Renal cortical epithelial cell (primary cell): ENCODE measurements at places on chromosomes 3 and 15.
A peak's percentile ranks its signal among the peaks of the same experiment; 100 is the strongest.

- peak; percentile 70 for DNase-seq
Observed at GRCh38 chr3:188111002-188111584, 42.9 kb upstream of the LPP start.

DNA sequence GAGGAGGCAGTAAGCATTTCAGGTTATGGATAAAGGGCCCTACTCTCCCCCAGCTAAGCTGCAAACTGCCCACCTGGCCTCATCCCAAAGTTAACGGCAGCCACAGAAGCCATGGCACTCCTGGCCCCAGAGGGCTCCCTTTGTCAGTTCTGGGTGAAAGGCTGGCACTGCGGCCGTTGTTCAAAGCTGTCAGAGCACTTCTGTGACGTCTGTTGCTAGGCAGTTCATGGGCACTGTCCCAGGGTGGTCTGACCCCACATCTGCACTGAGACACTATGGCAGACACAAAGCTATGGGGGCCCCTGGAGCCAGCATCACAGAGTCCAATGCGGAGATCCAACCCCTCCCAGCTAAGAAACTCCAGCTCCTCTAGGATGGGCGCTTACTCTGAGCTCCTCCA lies 30.0 kb downstream of the TLE3 start:
- no peak for DNase-seq

DNA sequence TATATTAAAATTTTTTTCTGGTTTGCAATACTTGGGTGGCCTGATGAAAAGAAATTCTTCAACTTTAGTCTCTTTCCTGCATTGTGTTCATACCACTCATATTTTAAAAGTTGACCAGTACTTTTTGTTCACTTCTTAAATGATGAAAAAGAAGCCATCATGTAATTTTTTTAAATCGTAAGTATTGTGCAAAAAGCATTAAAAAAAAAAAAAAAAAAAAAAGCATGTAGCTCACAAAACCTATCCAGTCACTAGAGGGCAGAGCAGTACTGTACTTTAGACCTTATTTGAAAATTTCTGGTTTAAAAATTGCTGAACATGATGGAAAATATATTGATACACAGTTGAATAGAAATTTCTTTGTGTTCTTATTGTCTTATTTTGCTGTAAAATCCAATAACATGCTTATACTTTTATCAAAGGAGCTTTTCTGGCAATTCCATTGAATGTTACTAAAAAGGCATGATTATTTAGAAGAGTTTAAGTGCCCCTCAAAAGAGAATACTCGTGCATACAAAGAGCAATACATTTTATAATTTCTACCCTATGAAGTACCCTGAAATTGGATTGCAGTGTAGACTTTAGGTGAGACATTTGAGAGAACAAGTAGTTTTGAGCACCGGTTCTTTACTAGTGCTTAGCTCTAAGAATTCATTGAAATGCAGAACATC lies 137.7 kb downstream of the BBX start:
- peak; percentile 53 for DNase-seq

DNA sequence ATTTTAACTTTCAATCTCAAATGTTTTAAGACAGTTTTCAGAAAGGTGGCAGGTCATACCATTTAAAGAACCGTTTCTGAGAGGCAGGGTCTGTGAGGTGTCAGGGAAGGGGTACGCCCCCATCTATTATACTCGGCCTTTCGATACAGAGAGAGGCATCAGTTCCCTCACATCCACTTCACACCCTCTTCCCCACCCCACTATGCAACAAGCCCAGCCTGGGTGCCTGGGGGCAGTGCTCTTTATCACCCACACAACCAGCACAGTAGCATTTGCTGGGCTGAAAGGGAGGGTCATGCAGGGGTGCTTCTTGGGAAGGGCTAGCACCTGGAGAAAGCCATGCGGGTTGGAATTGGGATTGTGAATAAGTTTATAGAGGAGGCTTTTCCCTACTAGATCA lies 56.0 kb upstream of the KCNMB2 start:
- DNase-seq: no peak

DNA sequence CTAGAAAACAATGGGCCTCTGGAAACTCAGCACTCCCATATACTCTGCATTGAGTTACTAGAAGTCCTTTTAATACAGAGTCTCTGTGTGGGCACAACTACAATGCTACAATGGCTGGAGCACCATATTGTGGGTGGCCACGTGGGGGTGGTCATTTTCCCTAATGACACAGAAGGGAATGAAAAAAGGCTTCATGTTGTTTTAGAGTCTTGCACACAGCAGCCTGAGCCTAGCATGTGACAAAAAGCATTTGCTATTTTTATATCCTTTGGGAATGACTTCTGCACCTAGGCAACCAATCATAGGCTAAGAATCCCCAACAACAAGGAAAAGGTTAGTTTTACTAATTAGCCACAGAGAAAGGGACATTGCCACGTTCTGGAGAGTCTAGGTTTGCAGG lies 120.6 kb downstream of the PPM1L start:
- no peak for DNase-seq

DNA sequence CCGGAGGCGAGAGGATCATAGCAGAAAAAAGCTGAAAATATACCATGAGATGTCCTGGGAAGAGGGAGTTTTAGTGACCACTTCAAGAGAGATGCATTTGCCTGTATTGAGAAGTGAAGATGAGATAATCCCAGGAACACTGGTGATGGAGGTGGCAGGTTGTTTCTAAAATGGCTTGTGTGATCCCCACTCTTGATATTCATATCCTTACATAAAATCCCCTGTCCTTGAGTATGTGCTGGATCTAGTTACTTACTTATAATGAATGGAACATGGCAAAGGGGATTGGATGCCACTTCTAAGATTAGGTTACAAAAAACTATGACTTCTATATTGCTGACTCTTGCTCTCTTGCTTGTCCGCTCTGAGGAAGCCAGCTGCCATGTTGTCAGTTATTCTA lies 22.1 kb downstream of the HDGFL3 start:
- no peak for DNase-seq

GRCh38 chr3:134446800-134447199 lies 39.0 kb downstream of the ANAPC13 start:
- DNase-seq: peak; percentile 29

- DNase-seq: no peak
Observed at GRCh38 chr15:92932946-92933649, 33.0 kb downstream of the CHD2 start.

DNA sequence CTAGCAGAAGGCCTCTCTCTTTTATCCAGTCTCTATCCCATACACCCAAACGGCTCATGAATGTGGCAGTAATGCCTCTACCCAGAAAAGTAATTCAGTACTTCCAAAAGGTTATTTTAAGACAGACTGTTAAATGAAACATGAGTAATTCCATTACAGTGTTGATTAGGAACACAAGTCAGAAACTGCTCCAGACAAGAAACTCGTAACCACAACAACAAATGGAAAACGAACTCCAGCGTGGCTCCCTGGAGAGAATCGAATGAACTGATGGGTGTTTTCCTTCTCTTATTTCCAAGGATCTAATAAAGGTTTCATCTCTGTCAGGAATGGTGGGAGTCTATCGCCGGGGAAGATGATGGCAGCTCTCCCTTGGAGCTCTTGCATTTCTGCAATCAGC lies 228.4 kb downstream of the MAGI1 start:
- no peak for DNase-seq

DNA sequence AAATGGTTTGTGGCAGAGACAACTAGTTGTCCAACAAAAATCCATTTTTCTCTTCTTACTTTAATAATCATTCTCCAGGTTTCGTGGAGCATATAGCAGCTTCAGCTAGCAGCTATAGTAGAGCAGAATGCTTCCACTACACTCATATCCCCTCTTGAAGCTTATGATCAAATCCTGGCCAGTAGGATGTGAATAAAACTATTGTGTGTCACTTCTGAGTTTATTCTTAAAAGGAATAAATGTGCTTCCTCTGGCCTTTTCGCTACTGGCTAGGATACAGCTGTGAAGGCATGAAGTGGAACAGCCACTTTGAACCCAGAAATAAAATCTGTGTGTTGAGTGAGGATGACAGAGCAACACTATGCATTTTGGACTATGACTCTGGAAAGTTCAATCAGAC lies 7.8 kb upstream of the CPOX start:
- DNase-seq: no peak

DNA sequence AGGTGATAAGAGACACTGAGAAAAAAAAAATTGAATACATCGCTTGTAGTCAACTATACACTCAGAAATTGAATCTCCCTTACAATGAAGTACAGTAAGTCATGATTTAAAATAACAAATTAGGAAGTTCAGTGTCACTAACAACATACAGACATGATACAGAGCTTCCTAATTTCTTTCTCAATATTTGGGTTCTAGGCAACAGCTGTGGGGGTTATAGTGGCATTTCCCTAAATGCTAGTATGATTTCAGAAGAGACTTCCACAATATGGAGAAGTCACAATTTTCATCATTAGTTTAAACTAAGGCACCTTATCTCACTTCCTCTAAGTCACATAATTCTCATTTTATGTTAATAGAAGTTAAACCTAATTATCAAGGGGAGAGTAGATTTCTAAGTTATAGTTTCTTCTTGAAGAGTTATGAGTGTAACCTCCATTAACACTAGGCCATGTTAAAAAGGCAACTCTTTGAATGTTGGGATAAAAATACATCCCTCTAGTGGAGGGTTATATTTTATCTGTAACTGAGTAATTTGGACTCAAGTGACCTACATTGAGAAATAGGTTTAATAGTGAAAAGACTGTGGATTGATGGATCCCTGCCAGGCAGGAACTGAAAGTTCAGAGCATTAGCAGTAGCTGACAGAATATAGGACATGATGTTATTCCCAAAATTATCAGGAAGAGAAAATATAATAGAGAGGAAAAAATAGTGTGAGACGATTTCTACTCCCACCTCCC lies 286.0 kb upstream of the SUCLG2 start:
- DNase-seq: peak; percentile 76

DNA sequence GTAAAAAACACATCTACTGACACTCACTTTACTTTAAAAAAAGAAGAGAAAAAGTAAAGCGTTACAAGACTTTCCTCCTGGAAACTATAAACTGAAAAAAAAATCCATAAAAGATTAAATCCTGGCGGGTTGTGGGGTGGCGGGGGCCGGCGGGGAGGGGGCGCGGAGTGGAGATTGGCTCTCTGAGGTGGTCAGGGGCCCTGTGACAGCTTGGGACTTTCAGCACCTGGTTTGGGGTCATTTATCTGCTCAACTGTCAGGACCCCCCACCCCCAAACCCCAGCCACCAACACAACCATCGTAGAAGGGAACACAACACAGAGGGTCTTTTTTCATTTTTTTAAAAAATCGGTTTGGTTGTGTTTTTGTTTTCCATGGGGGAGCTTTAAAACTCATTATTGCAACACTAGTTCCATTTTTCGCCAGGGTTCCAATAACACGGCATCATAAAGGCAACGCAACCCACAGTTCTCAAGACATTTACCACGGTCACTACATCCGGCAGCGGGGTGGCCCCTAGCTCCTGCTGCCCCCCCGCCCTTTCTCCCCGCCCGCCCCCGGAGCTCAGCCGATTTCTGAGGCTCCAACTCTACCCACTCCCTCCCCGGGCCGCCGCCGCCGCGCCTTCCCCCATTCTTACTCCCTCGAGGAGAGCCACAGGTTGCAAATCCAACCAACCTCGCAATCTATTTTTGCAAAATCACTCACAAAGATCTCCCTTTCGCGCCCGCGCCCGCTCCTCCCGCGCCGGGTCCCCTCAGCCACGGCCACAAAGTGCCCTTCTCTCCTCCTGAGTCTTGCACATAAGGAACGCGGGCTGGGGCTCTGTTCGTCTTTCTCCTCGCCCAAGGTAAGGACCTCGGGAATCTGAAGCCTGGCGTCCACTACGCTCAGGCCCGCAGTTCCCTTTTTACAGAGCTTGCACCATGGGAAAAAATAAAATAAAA lies 1.8 kb downstream of the BCL6 start:
- no peak for DNase-seq

DNA sequence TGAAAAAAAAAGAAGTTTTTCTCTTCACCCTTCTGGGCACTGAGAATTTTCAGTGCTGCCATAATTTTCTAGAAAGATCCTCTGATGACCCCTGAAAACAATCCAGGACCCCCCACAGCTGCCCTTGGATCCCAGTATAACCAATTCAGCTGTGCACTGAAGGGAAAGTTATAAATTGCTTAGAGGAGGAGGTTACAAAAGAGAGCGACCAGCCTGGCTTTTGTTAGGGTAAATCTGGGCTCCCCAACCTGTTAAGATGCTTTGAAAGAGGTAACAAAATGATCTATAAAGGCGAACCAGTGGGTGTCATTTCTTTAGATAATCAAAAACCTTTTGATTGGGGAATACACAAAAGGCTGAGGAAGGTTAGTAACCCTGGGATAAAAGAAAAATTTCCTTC lies 407.9 kb upstream of the ATP11B start:
- DNase-seq: no peak

DNA sequence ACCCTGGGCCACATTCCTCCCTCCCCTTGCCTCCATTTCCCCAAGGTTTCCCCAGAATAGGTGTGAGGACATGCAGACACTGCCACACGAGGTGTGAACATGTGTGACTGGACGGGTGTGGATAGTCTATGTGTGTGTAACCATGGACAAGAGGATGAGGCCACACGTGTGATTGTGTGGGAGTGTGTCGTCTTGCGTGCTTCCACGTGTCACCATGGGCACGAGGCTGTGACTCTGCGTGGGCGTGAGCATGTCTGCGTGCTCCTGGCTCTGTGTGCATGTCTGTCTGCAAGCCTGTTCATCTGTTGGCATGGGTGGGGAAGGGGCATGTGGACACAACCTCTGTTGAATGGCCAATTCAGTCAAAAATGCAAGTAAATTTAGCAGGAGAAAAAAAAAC lies 6.2 kb upstream of the MYL3 start:
- DNase-seq: no peak

DNA sequence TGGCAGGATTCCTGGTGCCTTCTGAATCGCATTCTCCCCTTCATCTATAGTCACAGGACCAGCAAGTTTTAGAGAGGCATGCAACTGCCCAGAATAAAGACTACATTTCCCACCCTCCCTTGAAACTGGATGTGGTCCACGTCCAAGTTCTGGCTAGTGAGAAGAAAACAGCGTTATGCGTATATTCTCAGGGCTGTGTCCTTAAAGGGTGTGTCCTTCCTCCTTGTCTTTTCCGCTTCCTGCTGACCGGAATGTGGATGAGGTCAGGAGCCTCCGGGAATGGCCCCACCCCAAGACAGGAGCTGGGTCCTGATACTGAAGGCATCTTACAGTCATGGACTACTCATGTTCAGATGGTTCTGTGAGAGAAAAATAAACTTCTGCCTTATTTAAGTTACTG lies 20.2 kb downstream of the CHST2 start:
- no peak for DNase-seq

GRCh38 chr15:43775411-43775965 lies 1.3 kb downstream of the ELL3 start:
- DNase-seq: peak; percentile 52
